ENCODE measurements at places on chromosomes 13 and 19.

DNA sequence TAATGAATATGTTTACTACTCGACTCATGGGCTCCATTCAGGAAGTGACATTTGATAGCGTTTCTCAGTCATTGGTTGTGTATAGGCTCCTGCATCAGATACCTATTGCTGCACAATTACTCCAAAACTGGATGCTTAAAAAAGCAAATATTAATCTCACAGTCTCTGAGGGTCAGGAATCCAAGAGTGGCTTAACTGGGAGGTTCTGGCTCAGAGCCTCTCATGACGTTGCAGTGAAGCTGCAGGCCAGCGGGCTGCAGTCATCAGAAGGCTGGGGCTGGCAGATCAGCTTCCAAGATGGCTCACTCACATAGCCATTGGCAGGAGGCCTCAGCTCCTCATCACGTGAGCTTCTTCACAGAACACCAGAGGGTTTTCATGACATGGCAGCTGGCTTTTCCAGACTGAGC is 525.1 kb upstream of the NBEA start:
- no peak for DNase-seq

DNA sequence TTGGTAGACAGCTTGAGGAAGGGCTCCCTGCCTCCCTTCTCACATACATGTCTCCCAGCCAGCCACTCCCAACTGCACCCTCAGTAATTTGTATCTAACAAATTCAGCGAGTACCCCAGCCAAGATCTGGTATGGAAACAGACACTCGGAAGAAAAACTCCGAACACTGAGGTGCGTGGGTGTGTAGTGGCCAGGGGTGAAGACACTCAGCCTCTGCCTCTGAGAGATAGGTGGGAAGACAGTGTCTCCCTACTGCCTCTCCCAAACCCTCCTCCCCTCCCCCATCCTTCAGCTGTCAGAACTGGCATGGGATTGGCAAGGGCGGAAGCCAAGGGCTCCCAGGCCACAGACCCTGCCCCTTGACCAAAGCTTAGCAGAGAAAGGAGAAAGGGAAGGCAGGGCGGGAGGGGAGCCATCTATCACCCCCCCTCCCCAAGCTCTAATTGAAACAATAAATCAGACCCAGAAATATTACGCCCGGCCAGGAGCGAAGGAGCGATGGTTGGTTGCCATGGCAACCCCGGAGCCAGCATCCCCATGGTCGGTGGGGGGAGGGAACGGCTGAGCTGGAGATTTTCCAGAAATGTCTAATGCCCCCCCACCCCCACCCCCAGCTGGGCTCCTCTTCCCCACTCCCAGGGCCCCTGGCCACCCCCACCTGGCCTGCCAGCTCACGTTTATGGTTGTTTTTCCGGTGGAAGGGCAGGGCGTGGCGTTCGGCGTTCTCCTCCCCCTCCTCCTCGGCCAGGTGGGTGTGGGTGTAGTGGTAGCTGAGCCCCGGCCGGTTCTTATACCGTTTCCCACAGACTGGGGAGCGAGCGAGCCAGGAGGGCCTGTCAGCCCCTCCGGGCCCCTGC is 7.0 kb downstream of the DPF1 start:
- DNase-seq: no peak

DNA sequence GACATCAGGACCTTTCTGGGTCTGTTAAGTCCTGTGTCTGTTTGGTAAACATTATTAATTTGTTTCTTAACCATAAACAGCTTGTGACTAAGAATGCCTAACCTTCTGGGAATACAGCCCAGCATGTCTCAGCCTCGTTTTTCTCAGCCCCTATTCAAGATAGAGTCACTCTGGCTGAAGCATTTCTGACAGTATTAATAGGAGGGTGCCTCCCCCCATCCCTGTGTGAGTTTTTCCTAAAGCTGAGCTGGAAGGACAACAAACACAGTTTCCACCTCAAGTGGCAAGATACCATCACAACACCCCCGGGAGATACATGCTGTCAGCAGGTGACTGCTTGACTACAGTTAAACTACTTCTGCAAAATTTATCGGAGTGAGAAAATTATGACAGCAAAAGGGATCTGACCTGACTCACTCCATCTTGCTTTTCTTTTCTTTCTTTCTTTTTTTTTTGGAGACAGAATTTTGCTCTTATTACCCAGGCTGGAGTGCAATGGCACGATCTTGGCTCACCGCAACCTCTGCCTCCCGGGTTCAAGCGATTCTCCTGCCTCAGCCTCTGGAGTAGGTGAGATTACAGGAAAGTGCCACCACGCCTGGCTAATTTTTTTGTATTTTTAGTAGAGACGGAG is 59.3 kb upstream of the ABCC4 start:
- DNase-seq: no peak

- DNase-seq: no peak
Observed at GRCh38 chr13:45439008-45439407, 20.8 kb upstream of the SLC25A30 start.

- DNase-seq: no peak
Observed at GRCh38 chr19:50314724-50315708, 14.2 kb downstream of the KCNC3 start.

Data from breast epithelium (tissue), 4 donors.